ENCODE measurements at places on chromosomes 12 and 14.
A peak's percentile ranks its signal among the peaks of the same experiment; 100 is the strongest.

DNA sequence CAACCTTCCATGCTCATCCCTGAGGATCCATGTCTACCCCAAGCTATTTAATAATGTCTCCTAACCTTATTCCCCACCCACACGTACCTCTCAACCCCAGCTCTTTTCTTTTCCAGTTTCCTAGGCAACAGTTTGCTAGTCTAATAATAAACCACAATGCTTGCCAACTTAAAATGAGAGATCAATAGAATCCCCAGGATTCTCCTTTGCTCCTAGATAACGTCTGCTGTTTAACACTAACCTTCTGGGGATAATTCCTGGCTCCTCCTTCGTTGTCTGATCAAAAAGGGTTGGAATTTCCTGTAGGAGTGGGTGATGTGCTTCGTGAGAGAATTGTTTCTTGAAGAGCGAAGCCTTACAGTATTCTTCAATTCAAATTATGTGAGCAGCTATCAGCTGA is 42.2 kb upstream of the DBX2 start:
- H3K36me3 ChIP-seq, result no peaks in the 10 kb centered on the region
- no peaks in the 10 kb centered on the region for H3K27me3 ChIP-seq
- DNase-seq, result no peak
- no peaks in the 10 kb centered on the region for H3K4me1 ChIP-seq
- no peak overlapping the region for H3K27ac ChIP-seq

DNA sequence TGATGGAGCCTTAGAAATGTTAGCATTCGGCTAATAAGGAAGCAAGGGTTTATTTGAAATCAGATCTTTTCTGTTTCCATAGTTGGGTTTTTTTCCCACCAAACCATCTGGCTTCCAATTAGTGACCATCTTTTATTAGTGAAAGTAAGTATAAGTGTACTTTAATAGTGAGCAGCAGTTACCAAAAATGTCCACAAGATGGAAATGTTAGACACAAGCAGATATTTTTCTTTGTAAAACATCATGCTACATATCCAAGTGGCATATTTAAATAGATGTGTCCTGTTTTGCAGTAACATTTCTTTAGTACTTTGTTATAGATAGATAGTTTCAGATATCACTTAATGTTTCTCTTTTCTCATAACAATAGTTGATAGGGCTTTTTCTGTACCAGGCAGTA is 28.8 kb downstream of the YEATS4 start:
- DNase-seq, result no peak
- H3K4me3 ChIP-seq, result no peak overlapping the region
- no peak overlapping the region for H3K27ac ChIP-seq
- no peaks in the 10 kb centered on the region for H3K4me1 ChIP-seq

DNA sequence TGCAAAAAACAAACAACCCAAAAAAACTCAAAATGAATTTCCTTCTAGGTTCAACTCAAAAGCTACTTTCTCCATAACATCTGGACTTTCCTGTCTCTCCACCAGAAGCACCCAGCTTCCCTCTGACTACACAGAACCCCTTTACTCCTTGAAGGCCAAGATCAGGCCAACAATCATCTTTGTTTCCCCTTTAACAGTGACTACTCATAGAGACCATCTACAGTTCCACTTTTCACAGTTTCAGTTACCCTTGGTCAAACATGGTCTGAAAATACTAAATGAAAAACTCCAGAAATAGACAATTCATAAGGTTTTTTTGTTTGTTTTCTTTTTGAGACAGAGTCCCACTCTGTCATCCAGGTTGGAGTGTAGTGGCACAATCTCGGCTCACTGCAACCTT is 11.8 kb downstream of the GCH1 start:
- no peak overlapping the region for H3K4me3 ChIP-seq
- no peaks in the 10 kb centered on the region for H3K27me3 ChIP-seq
- no peaks in the 10 kb centered on the region for H3K36me3 ChIP-seq
- no peaks in the 10 kb centered on the region for H3K4me1 ChIP-seq
- no peak overlapping the region for H3K27ac ChIP-seq

GRCh38 chr12:112035219-112035785 is 22.1 kb downstream of the ERP29 start:
- no peak for DNase-seq
- no peaks in the 10 kb centered on the region for H3K27me3 ChIP-seq
- H3K36me3 ChIP-seq, result peaks cover 20% of the 10 kb centered on the region
- no peak overlapping the region for H3K27ac ChIP-seq
- no peak overlapping the region for H3K4me3 ChIP-seq

DNA sequence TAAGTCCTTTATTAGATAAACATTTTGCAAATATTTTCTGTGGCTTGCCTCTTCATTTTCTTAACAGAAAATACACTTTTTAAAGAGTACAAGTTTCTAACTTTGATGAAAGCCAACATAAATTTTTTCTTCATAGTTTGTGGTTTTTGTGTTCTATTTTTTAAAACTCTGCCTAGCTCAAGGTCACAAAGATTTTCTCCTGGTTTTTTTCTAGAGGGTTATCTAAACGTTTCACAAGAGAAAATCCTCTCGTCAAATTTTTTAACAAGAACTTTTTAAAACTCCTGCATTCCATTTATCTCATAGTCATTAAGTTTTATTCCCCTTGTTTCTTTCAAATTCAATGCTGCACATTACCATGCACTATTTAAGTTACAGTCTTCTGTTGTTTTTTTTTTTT is 8.2 kb downstream of the AREL1 start:
- no peaks in the 10 kb centered on the region for H3K36me3 ChIP-seq
- no peak overlapping the region for H3K4me3 ChIP-seq
- no peaks in the 10 kb centered on the region for H3K4me1 ChIP-seq
- no peak for DNase-seq

DNA sequence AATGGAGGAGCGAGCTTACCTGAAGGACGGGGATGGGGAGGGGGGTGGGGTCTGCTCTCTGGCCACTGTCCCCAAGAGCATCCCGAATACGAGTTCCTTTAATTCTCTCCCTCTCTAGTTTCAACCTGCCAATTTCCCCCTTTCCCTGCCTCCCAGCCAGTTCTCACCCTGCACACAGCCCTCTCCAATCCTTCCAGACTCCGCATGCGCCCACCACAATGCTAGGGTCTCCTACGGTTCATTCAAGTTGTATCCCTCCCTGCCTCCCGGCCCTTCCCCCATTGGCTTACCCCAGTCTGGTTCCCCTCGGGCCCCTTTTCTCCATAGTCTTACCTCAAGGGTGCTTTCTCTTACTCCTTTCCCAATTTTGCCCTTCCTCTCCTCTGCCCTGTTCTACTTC is 708 bp upstream of the IGFBP6 start:
- H3K36me3 ChIP-seq, result no peaks in the 10 kb centered on the region
- peaks cover 7% of the 10 kb centered on the region for H3K4me1 ChIP-seq
- H3K27me3 ChIP-seq, result peaks cover 14% of the 10 kb centered on the region
- no peak for DNase-seq
- H3K27ac ChIP-seq, result no peak overlapping the region

DNA sequence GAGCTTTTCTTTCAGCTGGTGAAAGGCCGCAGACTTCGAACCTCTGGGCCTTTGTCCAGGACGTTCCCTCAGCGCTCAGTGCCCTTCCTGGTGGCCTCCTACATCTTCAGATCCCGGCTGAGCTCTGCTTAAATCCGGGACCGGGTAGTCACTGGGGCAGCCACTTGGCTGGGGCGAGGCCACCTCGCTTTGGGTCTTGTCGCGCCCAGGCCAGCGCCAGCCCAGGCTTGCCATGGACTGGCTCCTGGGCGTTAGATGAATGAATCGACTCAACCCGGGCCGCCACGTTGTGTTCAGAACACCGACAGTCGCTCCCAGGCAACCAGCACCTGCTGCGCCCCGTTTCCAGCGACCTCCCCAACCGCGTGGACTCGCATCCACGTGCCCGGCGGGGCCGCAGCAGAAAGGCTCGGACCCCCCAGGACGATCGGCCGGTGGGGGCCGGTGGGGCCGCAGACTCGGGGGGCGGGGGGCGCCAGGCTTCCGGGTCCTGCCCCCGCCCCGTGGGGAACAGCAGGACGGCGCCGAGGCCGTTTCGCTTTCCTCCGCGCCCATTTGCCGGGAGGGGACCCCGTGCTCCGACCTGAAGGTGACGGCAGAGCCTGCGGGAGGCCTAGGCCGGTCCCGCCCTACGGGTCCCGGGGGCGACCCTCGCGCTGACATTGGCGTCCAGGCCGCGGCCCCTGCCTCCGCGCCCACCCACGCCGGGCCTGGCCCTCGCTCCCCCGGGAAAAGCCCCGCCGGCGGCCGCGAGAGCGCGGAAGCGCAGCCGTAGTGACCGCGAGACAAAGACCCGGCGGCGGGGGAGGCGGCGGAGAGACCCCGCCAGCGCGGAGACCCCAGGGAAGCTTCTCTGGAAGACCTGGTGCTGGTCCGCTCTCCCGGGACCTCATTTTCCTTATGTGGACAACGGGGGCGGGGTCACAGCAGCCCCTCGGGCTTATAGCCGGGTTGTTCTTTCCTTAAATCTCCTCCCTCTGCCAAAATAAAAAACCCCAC is 37.3 kb upstream of the RCOR1 start:
- H3K27ac ChIP-seq, result peak overlapping the region; percentile 40
- H3K27me3 ChIP-seq, result peaks cover 13% of the 10 kb centered on the region
- peaks cover 6% of the 10 kb centered on the region for H3K4me1 ChIP-seq
- no peaks in the 10 kb centered on the region for H3K36me3 ChIP-seq

DNA sequence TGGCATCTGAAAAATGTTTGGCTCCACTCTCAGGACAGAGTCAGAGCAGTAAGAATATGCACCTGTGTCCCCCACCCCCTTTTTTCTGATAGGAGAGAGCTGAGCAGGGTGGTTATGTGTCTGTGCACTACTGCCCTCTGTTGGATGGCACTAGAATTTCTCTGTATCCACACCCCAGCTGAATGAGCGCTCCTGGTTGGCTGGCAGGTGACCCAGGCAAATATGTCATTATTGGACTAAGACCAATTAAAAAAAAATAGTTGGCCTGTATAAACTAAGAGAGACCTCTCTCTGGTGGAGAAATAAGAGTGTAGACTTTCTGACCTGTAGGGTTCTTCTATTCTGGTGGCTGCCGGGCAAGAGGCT is 107.0 kb downstream of the PTCSC3 start:
- no peaks in the 10 kb centered on the region for H3K4me1 ChIP-seq
- no peak overlapping the region for H3K27ac ChIP-seq
- no peaks in the 10 kb centered on the region for H3K36me3 ChIP-seq
- H3K27me3 ChIP-seq, result no peaks in the 10 kb centered on the region

- H3K27me3 ChIP-seq, result no peaks in the 10 kb centered on the region
- no peak overlapping the region for H3K27ac ChIP-seq
- no peaks in the 10 kb centered on the region for H3K4me1 ChIP-seq
- H3K4me3 ChIP-seq, result no peak overlapping the region
- DNase-seq, result no peak
These were observed 14.0 kb downstream of the CCND2 start for GRCh38 chr12:4287325-4288211.

- no peak overlapping the region for H3K4me3 ChIP-seq
- H3K36me3 ChIP-seq, result no peaks in the 10 kb centered on the region
- no peaks in the 10 kb centered on the region for H3K4me1 ChIP-seq
These were observed 148.8 kb upstream of the BMP4 start for GRCh38 chr14:54105406-54105805.

Measured in thymus (tissue), 14 donors.